Epithelial cell of alveolus of lung (primary cell): ENCODE measurements at places on chromosomes 1 and 21. TPM values are rescaled to one million over a fixed set of nuclear protein-coding genes. Genes with fewer than 3 reads are reported as not detected.

IGSF21 gene
- total RNA-seq = not detected in 2 replicates

KLF17 gene
- total RNA-seq = not detected in 2 replicates

WNT4 gene
- 0.56 TPM in 1 of 2 replicates, not detected in the other for total RNA-seq

SPATC1L gene
- 17.5 and 30.8 TPM in 2 replicates for total RNA-seq

C1orf185 gene
- total RNA-seq = not detected in 2 replicates

ACKR1 gene
- total RNA-seq = 0.64 TPM in 1 of 2 replicates, not detected in the other

FMOD gene
- 4.7 and 18.1 TPM in 2 replicates for total RNA-seq

NFASC gene
- total RNA-seq = 0.56 and 1.2 TPM in 2 replicates

TM2D1 gene
- total RNA-seq = 38.9 and 77.1 TPM in 2 replicates

CDC73 gene
- total RNA-seq = 14.1 and 17.3 TPM in 2 replicates

HSF2BP gene
- 0.48 and 1.0 TPM in 2 replicates for total RNA-seq

IFFO2 gene
- total RNA-seq = 7.4 and 10.6 TPM in 2 replicates

RPE65 gene
- 0.32 TPM in 1 of 2 replicates, not detected in the other for total RNA-seq

LRP8 gene
- total RNA-seq = 2.1 and 17.1 TPM in 2 replicates

UBL4B gene
- total RNA-seq = not detected in 2 replicates

MROH7 gene
- total RNA-seq = 0.16 TPM in 1 of 2 replicates, not detected in the other

ANKRD65 gene
- total RNA-seq = 3.1 and 4.1 TPM in 2 replicates

PDE4B gene
- total RNA-seq = 3.7 and 45.6 TPM in 2 replicates

OR10Z1 gene
- not detected in 2 replicates for total RNA-seq

PCSK9 gene
- 1.8 and 40.5 TPM in 2 replicates for total RNA-seq

DIO1 gene
- total RNA-seq = not detected in 2 replicates

ADORA1 gene
- 0.48 and 0.52 TPM in 2 replicates for total RNA-seq

COL11A1 gene
- total RNA-seq = 3.3 and 8.0 TPM in 2 replicates
